Right lung (tissue), 10 donors: ENCODE measurements at places on chromosomes 1 and 21. TPM values are rescaled to one million over a fixed set of nuclear protein-coding genes. Genes with fewer than 3 reads are reported as not detected.
A peak's percentile ranks its signal among the peaks of the same experiment; 100 is the strongest.

DNA sequence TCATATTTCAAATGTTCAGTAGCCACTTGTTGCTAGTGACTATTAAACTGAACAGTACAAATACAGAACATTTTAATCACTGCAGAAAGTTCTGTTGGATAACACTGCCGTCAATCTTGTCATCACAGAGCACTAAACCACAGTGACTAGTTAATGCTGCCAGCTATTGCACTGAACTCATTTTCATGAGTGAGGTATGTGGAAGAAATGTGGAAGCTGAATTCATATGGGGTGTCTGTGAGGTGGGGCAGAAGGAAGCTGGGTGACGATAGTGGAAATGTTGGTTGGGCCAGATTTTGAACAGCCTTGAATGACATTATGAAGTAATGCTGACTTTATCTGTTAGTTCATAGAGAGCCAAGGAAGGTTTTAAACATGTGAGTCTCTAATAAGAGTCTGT is 49.6 kb downstream of the OSBPL9 start:
- no peak for DNase-seq

DNA sequence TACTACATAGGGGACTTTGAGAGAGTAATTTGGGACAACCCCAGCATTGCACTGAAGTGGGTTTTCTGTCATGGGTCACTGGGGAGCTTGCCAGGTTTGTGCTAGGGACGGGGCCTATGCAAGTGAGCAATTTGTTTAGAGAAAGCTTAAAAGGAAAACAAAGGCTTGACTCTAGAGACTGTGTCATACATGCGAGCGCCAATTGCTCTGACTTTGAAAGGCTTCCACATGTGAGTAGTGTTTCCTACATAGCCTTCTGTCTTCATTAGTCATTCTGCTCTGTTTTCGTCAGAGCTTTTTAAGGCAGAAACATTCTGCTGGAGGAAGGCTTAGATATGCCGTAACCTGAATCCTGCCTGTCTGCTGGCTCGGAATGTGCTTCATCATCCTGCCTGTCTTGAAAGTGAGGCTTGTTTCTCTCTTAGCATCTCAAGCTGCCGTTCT is 28.4 kb downstream of the TRIM45 start:
- peak; percentile 21 for DNase-seq

GRCh38 chr21:42550817-42551216 is 37.2 kb downstream of the SLC37A1 start:
- DNase-seq = no peak

DNA sequence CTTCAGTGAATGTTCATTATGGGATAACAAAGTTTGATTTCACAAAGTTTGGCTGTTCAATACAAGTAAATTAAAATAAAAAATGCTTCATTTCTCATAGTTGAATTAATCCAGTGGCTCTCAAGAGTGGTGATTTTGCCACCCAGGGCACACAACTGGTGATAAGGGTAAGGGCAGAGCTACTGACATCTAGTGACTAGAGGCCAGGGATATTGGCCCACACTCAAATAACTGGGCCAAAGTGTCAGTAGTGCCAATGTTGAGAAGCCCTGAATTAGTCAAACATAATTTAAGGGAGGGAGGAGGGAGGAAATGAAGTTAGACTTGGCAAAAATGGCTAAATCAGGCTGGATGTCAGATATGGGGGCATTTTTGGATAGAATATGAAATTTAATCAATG is 880.5 kb upstream of the ADGRL4 start:
- DNase-seq = no peak

DNA sequence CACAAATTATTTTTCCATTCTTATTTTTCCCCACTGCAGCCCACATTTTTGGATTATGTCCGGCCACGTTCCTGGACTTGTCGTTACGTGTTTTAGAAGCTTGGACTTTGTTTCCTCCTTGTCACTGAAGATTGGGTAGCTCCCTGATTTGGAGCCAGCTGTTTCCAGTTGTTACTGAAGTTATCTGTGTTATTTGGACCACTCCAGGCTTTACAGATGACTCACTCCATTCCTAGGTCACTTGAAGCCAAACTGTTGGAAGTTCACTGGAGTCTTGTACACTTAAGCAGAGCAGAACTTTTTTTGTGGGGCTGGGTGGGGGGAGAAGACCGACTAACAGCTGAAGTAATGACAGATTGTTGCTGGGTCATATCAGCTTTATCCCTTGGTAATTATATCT is 12.2 kb upstream of the AXDND1 start:
- DNase-seq = peak; percentile 9

OR2M3 gene
- polyA plus RNA-seq = 0.04 TPM

- no peak for DNase-seq
Measured at GRCh38 chr1:224592636-224593582, 23.2 kb upstream of the CNIH3 start.

DNA sequence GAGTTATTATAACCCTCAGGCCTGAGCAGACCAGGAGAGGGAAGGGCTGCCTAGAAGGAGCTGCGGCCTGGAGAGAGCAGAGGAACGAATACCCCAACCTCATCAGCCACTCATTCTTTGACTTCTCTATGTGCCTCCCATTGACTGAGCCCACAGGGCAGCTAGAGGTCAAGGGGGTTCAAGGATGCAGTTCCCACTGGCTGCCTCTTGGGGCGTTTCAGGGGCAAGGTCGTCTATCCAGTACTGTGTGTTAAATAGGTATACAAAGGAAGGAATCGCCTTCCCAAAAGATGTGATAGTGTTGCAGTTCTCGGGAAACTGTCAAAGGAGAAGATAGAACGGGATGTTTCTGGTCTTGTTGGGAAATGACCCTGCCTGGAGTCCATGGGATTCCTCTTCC is 250.6 kb downstream of the PRDM2 start:
- no peak for DNase-seq

DNA sequence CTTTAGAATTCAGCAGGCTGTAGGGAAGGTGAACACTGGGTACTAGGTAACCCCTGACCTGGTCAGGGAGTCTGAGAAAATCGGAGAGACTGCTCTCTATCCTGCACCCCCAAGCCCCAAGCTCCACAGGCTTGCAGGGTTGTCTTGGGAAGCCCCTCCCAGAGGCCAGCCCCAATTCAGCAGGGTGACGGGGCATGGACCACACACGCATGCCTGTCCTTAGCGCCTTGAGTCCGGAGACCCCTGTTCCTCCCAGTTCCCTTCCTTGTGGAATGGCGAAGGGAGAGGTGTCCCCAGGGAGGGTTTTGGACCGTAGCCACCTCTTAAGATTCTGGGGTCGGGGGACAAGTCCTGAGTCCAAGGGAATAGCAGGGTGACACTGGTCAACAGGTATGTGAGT is 116.1 kb downstream of the HLCS start:
- DNase-seq = no peak

GRCh38 chr1:78383923-78384322 is 106.9 kb upstream of the PTGFR start:
- no peak for DNase-seq

- DNase-seq = no peak
Measured at GRCh38 chr1:67019600-67020136, 34.3 kb downstream of the SLC35D1 start.
